ENCODE measurements at places on chromosomes 3 and 15.

DNA sequence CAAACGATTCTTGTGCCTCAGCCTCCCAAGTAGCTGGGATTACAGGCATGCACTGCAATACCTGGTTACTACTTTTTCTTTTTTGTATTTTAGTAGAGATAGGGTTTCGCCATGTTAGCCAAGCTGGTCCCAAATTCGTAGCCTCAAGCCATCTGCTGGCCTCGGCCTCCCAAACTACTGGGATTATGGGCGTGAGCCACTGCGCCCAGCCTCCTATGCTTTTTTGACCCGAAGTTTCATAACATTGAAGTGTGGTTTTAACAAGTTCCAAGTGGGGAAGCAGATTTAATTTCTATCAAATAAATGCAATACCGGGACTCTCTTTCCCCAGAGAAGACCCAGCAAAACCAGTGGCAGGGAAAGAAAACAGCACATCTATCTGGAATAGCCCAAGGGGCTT is 13.7 kb downstream of the SH3BP5 start:
- no peak for DNase-seq

DNA sequence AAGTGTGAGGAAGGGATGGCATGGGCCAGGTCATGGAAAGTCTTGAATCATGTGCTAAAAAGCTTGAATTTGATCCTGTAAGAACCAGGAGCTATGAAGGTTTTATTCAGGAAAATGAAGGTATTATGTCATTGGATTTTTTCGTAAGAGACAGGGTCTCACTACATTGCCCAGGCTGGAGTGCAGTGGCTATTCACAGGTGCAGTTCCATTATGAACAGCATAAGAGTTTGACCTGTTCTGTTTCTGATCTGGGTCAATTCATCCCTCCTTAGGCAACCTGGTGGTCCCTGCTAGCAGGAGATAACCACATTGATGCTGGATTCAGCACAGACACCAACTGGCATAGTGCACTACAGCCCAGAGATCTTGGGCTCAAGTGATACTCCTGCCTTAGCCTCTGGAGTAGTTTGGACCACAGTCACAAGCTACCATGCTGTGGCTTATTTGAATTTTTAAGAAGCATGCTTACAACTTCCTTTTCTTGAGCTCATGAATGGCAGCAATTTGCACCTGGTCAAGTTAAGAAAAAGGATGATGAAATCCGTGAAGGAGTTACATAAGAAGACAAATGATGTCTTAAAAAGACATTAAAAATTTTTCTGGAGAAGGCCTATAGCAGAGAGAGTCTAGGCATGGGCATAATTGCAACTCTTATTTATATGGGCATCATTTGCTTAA is 79.1 kb downstream of the CADPS start:
- DNase-seq: no peak

DNA sequence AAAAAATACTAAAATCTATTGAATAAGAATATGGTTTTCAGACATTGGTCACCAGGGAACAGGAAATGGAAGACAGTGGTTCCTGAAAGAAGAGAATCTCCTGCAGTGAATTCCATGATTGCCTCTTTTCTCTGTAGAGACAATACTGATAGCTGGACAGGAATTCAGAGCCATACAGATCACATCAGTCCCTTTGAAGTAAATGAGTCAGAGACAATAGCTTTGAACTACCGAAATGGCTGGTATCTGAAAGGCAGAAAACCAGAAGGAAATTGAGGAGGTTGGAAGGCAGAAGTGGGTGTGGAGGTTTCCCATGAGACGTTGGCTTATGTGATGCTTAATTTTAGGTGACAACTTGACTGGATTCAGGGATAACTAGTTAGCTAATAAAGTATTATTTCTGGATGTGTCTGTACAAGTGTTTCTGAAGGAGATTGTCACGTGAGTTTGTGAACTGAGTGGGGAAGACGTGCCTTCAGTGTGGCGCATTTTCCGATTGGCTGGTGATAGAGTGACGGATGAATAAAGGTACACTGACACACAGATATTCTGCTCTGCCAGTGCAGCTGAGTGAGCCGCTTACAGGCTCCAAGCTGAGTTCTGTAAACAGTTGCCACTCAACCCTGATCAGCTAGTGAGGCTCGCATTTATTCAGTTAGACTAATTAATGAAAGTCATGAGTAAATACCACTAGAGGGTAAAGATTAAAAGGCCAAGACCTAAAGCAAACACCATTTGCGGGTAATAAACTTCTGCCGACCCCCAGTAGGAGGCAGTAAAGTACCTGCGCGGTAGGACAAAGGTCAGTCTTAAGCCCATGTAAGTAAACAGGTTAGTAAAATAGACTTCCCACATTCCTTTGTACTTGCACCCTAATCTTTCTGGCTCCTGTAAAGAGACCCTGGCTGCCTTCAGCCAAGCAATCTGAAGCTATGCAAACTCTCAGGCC is 1298.6 kb downstream of the SI start:
- no peak for DNase-seq

DNA sequence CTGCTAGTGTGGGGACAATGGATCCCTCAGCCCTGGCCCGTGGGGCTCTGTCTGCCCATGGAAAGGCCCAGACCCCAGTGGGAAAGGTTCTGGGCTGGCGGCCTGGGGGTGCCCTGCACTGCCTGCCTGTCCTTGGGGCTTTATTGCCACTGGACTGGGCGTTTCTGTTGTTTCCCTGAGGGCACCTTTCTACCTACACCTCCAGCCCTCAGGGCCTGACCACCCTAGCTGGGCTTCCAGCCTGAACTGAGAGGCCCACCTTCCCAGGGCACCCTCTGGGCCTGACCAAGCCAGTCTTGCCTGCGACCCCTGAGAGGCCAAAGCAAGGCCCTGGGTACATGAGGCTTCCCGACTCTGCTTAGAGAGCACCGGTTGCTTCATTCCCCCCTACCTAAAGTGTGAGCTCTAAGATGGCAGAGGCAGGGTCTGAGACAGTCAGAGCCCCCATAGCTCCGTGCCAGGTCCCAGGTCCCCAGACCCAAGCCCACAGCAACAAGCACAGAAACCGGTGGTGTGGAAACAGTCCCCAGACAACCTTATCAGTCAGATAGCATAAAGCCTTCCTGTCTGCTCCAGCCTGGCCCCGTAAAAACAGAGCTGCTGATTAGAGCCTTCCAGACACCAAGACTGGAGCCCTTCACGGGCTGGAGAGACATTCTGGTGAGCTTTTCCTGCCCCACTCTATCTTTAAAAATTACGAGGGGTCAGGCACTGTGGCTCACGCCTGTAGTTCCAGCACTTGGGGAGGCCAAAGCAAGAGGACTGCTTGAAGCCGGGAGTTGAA is 102.8 kb downstream of the CHSY1 start:
- DNase-seq: no peak

DNA sequence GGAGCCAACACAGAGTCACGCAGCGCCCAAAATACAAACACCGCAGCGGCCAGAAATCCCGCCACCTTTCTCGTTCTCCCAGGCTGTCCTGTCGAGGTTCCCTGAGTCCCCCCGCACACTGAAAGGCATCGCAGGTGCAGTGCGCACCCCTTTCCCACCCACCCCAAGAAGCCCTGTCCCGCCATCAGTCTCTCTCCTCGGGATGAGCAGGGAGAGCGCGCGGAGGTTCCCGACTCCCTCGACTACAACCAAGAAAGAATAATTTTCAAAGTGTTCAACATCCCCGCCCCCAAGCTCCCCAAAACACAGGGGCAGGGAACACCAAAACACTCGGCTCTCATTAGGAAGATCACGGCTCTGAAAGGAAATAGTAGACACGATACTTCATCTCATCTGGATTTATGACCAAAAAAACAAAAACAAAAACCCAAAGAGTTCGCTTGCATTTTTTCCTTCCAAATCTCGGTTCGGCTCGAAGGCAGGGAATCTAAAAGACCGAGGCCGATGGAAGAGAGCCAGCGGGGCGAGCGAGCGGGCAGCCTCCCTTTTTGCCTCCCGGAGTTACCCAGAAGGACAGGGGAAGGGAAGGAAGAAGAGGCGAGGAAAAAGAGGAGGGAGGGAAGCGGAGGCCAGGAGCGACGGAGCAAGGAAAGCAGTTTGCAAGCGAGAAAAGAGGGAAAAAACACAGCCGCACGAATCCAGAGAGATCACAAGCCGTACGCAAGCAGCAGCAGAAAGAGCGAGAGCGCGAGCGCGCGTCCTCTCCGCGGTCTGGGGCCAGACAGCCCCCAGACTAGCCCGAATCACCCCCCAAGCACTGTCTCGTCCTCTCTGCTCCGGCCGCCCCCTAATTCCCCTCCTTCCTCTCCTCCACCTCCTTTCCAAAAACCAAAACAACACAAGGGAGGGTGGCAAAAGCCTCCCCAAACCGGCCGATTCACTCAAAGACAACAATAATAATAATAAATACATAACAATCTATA is 808 bp downstream of the BCL6 start:
- peak; percentile 54 for DNase-seq

GRCh38 chr15:91265416-91265940 is 165.4 kb downstream of the SV2B start:
- no peak for DNase-seq

DNA sequence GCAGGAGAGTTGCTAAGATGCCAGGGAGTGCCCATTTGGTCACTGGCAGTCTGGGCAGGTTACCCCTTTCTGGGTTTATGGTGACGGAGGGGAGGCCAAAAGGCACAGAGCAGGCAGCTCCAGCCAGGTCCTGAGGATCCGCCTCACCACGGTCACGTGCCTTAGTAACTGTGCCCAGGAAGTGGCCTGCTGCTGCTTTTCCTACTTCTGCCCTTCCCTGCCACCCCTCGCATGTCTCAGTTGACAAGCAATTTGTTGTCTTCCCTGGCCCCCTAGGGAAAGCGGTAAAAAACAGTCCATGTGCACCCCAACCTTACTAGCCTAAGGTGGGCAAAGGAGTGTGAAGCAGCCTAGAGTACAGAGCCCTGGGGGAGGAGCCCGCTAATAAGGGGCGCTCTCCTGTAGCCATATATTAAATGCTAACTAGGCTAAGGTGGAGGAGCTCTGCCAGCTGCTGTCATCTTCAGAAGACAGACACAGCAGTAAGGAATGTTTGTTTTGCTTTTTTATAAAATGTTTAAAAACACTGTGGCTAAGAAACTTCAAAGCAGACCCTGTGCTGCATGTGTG is 9.1 kb upstream of the LIPH start:
- DNase-seq: no peak

- DNase-seq: no peak
Measured at GRCh38 chr3:63679186-63679585, 26.7 kb downstream of the SNTN start.

DNA sequence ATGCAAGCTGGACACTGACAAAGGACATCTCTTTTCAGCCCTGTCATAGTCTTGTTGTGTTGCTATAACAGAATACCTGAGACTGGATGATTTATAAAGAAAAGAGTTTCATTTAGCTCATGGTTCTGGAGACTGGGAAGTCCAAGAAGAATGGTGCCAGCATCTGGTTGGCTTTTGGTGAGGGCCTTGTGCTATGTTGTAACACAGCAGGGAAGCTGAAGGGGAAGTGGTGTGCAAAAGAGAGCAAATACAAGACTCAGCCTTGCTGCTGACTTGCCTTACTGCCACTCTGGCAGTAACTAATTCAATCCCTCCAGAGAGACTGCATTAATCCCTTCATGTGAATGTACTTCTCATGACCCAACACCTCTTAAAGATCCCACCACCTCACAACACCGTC is 356.3 kb upstream of the PROK2 start:
- no peak for DNase-seq

- no peak for DNase-seq
Measured at GRCh38 chr3:77038930-77039605, 831 bp upstream of the ROBO2 start.

DNA sequence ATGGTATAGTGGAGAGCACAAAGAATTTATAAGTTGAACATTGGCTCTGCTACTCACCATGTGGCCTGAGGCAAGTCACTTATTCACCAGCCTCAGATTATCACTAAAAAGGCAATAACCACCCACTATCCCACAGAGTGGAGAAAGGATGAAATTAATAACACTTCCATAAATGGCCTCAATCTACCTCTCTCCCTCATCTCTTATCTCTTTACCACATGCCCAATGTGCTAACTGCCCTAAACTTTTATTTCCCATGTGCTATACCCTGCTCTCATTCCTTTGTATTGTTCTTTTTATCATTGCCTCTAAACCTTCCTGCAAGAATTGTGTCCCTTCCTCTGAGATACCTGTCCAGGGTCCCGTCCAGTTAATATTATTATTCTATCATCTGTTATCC is 26.0 kb downstream of the SLC12A6 start:
- no peak for DNase-seq

- no peak for DNase-seq
Measured at GRCh38 chr15:80580106-80580505, 115.0 kb upstream of the ABHD17C start.

GRCh38 chr3:42764561-42765295 is 8.3 kb downstream of the CCDC13 start:
- no peak for DNase-seq

DNA sequence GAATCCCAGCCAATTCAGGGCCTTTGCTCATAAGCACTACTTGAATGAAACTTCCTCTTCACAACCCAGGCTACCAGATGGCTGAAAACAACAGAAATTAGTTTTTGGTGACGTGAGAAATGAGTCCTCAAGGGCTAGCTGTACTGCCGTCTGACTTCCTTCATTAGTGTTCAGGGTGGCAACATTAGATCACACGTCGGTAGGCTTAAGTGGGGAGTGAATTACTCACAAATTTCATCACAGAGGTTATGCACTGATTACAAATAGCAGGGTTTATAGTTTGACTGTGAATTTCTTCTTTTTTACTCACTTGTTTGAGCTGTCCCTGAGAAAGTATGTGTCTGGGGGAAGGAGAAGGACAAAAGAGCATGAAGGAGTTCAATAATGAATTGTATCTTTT is 397.2 kb downstream of the GAP43 start:
- no peak for DNase-seq

GRCh38 chr3:192608726-192609600 is 118.4 kb downstream of the FGF12 start:
- no peak for DNase-seq

DNA sequence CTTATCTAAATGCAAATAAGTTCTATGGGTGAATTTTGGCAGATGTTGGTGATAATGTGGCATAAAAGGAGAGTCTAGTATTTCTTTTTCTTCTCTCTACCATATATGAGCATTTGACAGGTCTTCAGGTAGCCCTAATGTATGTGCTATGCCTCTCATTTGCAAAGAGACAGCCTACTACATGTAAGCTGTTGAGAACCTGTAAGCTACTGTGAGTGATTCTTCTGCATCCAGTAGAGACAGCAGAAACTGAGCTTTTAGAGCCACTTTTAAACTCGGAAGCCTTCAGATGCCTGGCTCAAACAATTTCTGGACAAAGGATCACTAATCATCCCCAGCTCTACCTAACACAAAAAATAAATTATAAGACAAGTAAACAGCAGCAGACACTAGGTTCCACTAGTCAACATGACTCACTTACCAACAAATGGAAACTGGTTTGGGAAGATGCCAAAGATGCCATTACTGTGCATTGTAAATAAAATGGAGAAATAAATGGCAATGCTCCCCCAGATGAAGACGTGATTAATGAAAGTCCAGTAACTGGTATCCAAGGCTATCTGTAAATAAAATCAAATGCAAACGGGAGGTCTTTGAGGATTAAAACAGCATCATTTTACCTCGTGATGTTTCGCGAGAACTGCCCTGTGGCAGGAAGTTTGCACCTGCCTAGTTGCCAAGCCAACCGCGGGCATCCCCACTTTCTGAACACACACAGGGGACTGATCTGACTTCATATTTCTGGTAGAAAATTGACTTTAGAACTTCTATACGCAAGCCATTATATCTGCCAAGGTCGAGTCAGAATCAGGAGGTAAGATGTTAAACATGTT is 245.3 kb downstream of the DTWD1 start:
- no peak for DNase-seq
